Osteocyte (in vitro differentiated cells): ENCODE measurements at places on chromosomes 3 and 15. TPM values are rescaled to one million over a fixed set of nuclear protein-coding genes. Genes with fewer than 3 reads are reported as not detected.

GRCh38 chr3:149145974-149146373, 16.5 kb downstream of the HPS3 start:
- no peak for DNase-seq

GRCh38 chr15:51240066-51240465, 98.3 kb downstream of the CYP19A1 start:
- no peak for DNase-seq

- no peak for DNase-seq
Measured at GRCh38 chr3:71177375-71177774, 406.2 kb downstream of the FOXP1 start.

The LSAMP gene
- 3.9 and 4.4 TPM in 2 replicates for total RNA-seq

The LRRC34 gene
- total RNA-seq, result 1.5 and 2.0 TPM in 2 replicates
